ENCODE measurements at places on chromosomes 2 and 18.

GRCh38 chr2:13537771-13538349, 821.1 kb downstream of the TRIB2 start:
- DNase-seq, result no peak

GRCh38 chr2:45765007-45765727, 113.7 kb downstream of the PRKCE start:
- no peak for DNase-seq

GRCh38 chr2:48531141-48531648, 1.2 kb downstream of the STON1 start:
- DNase-seq, result no peak

DNA sequence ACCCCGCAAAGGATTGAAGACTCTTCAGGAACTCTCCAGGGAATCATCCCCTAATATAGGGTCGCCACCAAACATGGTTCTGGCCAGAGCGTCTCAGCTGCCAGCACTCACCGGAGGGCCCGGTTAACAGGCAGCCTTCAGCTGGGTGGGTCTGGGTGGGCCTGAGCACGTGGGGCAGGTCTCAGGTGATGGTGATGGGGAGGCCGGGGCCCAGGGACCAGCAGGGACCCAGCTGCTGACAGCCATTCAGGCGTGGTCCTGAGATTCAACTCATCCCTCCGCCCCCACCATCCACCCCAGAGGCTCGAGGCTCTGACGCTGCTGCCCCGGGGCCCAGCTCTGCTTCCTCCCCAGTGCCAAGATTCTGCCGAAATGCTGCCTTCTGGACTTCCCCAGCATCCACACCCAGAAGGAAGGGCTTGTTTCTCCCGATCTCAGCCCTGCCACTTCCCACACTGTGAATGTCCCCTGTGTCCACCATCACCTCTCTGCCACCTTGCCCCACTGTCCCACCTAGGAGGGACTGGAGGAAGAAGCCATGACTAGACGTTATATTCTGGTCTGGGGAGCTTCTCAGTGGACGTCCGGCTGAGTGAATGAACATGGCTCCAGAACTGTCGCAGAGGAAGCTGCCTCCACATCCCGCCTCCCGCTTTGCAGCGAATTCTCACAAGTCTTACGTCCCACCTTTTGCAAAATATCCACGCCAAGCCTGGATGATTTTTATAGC, 294.2 kb upstream of the SALL3 start:
- no peak for DNase-seq

- DNase-seq, result no peak
These were observed 80.8 kb downstream of the NXPH2 start for GRCh38 chr2:138699421-138699820.

DNA sequence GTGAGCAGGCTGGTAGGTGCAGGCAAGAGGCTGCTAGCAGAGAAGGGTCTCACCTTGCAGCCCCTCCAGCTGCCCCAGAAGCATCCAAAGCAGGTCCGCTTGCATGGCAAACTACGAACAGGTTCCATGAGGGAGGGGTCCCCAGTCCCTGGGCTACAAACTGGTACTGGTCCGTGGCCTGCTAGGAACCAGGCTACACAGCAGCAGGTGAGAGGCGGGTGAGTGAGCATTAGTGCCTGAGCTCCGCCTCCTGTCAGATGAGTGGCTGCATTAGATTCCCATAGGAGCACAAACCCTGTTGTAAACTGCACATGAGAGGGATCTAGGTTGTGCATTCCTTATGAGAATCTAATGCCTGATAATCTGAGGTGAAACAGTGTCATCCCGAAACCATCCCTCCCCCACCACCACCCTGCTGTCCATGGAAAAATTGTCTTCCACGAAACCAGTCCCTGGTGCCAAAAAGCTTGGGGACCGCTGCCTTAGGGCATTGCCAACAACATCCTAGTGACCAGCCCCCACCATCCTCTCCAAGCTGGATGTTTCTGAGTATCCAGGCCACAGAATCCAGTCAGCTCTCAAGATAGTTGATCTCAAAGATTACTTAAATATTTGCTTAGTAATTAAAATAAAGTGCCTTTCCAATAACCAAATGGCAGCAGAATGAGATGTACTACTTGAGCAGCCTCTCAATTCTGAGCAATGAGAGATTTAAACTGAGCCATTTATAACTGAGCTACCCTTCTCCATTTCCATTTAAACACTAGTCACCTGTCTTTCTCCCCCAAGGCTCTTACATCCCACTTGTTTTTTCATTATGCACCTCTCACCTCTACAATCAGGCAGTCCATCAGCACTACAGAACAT, 32.4 kb downstream of the LRP2 start:
- no peak for DNase-seq

DNA sequence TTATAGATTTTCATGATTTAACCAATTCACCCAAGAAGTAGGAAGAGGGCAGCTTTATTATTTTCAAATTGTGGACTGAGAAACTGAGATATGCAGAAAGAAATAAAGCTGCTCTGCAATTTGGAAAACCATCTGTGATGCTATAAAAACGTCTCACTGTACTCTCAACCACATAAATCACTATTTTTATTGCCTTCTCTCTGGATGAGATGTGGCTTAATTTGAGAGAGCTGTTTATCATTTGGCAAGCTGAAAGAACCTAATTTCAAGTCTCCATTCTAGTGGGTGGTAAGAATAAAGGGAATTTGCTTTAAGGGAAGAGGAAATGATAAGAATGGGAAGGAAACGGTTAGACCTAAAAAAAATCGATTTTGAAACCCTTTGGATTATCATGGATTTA, 49.9 kb upstream of the CYP1B1 start:
- no peak for DNase-seq
